Activated CD8-positive, alpha-beta memory T cell treated with anti-CD3 and anti-CD28 coated beads for 1 hour (primary cell): ENCODE measurements at places on chromosomes 2 and 18.

DNA sequence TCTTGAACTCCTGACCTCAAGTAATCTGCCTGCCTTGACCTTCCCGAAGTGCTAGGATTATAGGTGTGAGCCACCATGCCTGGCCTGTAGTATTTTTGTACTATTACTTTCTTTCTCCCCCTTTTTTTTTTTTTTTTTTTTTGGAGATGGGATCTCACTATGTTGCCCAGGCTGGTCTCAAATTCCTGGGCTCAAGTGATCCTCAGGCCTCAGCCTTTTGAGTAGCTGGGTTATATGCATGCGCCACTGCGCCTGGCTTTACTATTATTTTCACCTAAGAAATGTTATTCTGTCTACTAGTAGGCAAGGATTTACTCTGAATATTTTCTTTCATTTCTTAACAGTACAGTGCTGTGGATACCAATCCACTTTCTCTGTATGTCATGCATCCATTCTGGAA is 17.4 kb upstream of the ADGRF3 start:
- no peak for DNase-seq

DNA sequence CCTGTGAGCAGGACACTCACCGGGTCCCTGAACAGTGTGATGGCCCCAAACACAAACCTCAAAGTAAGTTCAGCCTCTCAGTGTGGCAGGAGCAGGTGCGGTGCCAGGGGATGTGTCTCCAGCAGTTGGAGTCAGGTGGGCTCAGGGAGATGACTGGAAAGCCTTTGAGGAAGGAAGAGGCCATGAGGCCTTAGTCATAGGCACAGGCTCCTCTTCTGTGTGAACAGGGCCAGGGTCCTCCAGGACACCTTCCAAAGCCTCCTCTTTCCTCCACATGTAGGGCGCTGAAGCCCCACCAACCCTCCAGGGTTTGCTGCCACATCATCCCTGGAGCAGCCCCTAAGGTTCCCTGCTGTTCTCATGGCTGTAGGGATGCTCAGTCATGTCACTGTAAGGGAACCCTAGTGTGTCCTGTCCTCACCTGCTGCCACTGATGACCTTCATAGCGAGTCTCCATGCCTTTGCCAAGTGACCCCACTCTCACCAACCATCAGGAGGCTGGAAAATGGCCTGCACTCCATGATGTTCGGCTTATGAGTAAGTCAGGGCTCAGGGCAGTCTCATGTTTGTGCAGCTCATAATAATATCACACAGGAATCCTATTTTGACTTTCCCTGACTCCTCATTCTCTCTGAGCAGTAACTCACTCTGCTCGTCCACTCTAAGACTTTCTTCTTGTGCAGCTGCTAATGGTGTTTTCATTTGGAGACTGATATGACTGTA is 1152.9 kb downstream of the RPIA start:
- no peak for DNase-seq

DNA sequence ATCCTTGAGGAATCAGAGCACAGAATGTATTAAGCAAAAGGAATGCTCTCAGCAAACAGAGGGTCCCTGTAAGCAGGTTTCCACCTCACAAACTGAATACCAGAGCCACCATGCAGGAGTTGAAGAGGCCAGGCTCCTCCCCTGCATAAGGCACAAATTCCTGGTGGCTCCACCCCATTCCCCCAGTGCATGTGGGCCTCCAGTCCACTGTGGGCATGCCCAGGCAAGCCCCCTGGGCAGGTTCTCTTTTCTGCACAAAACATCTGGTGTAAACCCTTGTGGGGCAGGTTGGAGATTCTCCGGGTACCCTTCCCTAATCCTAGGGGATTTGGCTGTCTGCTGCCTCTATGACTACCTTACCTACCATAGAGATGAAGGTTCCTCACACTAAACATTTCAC is 166.5 kb downstream of the PTPRM start:
- DNase-seq: no peak

DNA sequence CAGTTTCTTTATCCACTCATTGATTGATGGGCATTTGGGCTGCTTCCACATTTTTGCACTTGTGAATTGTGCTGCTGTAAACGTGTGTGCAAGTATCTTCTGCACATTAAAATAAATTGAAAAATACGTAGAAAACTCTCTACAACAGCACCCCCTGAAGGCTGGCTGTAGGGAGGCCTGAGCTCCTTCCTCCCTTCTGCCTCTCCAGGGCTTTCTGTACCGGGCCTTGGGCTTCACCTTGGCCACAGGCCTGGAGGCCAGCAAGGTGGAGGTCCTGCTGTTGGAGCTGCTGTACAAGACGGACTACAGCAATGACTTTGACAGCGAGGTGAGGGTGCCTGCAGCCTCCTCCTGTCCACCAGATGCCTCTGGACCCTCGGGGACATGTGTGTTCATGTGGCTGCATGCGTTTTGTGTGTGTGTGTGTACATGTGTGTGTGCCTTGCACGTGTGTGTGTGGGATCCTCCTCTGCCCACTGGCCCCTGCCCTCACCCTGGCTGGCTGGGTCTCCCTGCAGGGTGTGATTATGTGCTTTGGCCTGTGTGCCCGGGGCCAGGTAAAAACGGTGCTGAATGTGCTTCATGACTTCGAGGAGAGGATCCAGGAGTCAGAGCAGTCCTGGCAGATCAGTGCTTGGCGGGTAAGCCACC is 29.2 kb downstream of the MROH2A start:
- DNase-seq: no peak

- no peak for DNase-seq
Observed at GRCh38 chr2:186302263-186302662, 183.8 kb upstream of the ZC3H15 start.

DNA sequence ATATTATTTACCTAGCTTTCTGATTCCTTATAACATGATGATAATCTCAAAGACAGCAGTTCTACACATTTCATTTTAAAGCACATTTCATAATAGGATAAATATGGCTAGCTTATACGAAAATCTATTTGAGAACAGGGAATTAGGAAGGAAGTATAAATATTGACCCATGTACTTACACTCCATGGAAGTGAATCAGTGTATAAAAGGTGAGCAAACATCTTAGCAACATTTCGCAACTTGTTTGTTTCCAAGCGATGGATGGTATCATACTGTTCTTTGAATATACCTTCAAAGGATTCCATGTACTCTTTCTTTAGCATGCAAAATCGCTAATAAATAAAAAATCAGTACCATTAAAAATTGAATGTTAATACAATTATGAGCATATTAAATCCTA is 53.1 kb downstream of the CWC22 start:
- DNase-seq: no peak
